NCI-H1105 (cell line): ENCODE measurements at places on chromosomes 5 and 9.

DNA sequence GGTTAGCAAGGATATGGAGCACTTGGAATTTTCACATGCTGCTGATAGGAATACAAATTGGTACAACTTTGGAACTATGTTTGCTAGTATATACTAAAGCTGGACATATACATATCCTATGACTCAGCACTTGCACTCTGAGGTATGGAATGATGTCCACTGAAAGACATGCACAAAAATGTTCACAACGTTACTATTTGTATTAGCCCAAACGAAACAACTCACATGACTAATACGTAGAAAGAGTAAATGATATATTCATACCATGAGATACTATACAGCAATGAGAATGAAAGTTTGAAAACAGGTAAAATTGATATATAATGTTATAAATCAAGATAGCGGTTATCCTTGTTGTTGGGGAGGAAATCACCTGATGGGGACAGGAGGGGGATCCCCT lies 45.5 kb upstream of the CDC42SE2 start:
- no peak for DNase-seq

DNA sequence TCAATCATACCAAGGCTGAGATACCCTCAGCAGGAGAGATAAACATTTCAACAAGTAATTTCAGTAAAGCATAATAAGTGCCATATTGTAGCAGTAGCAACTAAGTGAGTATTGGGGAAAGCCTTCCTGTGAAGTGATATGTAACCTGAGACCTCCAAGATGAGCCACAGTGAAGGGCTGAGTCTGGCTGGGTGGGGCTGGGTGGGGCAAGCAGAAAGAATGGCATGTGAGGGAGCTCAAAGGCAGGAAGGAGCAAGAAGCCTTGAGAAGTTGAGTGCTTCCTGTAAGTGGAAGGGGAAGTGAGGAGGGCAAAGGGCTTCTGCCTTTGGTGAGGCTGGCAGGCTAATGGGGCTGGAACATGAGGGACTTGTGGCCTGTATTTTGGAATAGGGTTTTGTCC lies 19.7 kb upstream of the ASTN2 start:
- no peak for DNase-seq

- no peak for DNase-seq
Measured at GRCh38 chr5:136109453-136110135, 23.1 kb upstream of the SMAD5 start.

GRCh38 chr5:133523013-133523658 lies 89.2 kb downstream of the FSTL4 start:
- no peak for DNase-seq

DNA sequence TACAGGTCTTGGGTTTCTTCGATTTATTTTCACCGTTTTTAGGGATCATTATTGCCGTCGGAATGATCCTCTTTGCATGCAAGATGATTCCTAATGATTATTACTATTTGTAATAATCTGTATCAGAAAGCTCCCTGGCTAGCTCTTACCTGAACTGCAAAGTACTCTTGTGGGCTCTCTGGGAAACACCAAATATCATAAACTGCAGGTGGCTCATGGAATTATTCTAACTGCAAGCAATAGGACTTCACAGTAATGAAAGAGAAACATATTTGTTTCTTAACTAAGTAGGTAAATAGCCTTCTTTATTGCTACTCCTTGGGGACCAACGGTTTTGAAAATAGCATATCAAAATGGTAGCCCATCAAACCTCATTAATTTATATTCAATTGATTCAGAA lies 219.4 kb downstream of the NFIB start:
- DNase-seq = no peak

- no peak for DNase-seq
Measured at GRCh38 chr9:126487856-126488255, 125.9 kb upstream of the LMX1B start.

DNA sequence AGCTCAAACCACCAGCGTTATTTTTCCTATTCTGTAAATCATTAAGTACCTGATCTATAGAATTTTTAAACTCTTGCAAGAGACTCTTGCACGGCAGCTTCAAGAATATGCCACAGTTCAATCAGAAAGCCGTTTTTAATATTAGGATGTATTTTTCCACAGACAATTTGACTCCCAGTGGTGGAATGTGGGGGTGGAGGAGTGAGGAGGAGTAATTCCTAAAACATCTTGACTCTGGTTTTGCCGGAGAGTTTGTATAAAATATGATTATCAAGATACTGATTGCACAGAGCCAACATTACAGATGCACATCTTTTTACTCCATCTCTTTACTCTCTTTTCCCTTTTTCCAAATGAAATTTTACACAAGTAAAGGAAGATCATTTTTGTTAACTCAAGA lies 288.3 kb downstream of the ENC1 start:
- DNase-seq = no peak

- DNase-seq = no peak
Measured at GRCh38 chr9:93674580-93675335, 98.4 kb downstream of the PHF2 start.

GRCh38 chr9:109310486-109310901 lies 10.4 kb downstream of the EPB41L4B start:
- no peak for DNase-seq

- DNase-seq = no peak
Measured at GRCh38 chr5:90803876-90804275, 245.3 kb downstream of the ADGRV1 start.

GRCh38 chr5:74232276-74232675 lies 408.3 kb downstream of the ENC1 start:
- no peak for DNase-seq

- DNase-seq = no peak
Measured at GRCh38 chr9:20579524-20580314, 42.6 kb downstream of the MLLT3 start.

- no peak for DNase-seq
Measured at GRCh38 chr9:136326061-136326760, 1.1 kb upstream of the GPSM1 start.

- peak; percentile 82 for DNase-seq
Measured at GRCh38 chr9:133888048-133888808, 103.9 kb downstream of the VAV2 start.

DNA sequence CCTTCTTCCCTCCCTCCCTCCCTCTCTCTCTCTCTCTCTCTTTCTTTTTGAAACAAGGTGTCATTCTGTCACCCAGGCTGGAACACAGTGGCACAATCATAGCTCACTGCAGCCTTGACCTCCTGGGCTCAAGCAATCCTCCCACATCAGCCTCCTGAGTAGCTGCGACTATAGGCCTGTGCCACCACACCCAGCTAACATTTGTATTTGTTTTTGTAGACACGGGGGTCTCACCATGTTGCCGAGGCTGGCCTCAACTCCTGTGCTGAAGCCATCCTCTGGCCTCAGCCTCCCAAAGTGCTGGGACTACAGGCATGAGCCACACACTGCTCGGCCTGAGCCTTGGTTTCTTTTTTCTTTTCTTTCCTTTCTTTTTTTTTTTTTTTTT lies 45.8 kb downstream of the PLPP7 start:
- DNase-seq = no peak

DNA sequence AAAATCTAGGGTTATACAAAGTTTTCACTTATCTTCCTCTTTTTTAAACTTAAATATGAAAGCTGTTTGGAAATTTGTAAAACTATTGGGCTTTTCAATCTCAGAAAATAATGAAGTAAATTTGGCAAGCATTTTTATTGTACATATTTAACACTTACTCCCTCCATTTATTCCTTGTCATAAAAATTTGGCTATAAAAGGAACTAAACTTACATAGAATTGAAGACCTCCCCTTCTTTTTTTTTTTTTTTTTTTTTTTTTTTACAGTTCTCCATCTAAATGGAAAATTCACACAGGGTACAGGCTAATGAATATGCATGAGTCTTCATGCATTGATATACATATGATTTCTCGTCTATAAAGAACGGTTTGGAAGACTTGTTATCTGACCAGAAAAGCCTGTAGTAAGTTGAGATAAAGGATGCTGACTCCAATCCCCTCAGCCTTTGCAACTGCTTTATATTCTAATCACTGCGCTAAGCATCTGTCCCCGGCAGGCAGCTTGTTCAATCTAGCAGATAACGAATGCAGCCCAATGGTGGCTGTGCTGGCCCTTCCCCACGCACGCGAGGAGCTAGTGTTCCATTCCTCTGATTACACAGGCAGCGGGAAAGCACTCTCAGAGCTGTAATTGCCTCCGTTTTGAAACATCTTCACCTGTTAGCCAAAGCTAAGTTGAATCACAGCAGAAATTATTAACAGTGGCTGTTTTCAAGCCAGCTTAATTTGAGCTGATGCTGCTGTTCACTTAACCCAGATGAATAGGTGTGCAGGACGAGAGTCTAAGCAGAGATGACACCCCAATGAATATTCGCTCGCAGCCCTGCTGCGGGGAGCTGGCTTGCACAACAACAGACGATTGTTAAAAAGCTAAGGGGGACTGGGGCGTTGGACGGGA lies 453.8 kb upstream of the ZNF608 start:
- no peak for DNase-seq

GRCh38 chr9:79598562-79599345 lies 27.0 kb downstream of the TLE4 start:
- no peak for DNase-seq

DNA sequence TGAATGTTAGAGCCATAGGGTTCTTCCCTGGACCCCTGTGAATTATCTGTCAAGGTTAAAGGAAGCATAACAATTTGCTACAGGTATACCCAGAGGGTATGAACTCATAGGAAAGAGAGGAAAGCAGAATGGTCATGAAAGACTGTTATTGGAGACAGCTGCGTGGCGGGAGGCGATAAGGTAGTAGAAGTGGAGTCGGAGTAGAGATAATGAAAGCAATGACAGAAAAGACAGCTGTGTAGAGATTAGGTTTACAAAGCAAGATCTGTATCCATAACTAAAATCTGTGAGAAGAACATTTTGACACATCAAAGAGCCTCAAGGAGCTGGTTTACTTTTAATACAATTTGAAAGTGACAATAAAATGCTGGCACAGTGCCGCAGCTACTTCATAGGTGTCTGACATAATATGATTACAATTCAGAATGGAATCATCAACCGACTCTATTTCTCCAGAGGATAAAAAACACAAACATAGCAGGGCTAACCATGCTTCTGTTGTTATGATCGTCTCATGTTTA lies 603.9 kb downstream of the CDH12 start:
- no peak for DNase-seq

DNA sequence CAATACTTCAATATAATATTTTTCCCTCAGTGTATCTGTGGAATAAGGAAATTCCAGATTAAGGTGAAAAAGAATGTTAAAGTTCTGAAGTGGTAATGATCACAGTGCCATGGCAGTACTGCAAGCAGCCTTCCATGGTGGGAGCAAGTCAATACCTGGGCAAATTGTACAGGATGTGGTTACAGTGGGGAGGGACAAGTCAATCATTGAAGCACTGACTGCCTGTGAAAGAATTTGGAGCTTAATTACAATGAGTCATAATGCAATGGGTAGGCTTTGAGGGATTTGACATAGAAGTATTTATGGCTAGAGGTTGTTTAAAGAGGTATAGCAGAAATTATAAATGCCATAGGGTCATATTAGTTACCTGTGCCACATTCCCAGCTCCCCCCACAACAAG lies 786.5 kb upstream of the ACO1 start:
- DNase-seq = no peak

DNA sequence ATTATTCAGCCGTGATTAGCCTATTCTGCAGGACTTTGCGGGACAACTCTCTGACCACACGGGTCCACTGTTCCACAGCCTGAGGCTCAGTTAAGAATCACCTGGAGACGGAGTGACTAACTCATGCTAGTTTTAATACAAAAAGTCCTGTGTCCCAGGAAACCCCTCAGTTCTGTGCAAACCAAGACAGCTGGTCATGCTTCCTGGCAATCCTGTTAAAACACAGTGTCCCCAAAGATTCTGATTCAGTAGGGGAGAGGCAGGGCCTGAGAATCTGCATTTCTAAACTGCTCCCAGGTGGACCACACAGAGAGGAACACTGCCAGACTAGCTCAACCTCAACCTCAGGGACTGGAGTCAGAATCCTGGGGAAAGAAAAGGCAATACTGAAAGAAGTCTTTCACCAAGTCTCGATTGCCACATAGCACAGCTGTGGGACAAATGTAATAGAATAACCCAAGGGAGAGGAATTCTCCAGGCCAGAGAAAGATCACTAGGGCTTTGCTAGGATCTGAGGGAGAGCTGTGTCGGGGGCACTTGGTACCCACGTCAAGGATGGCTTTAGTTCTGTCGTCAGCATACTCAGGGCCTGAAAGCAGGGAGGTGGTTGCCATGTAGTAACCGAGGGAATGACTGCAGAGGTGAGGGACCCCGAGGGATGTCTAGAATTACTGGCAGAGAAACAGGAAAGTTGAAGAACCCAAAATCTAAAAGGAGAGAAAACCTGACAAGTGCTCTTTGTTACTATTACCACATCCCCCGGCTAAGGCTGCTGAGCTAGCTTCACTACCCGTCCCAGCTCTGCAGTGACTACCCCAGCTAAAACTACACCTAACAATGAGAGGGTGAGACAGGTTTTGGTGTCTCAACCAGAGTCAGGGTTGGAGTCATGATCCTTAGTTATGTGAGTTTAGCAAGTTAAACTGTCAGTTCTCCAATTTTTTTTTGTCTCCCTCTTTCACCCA lies 8.6 kb downstream of the SUSD1 start:
- DNase-seq = no peak

DNA sequence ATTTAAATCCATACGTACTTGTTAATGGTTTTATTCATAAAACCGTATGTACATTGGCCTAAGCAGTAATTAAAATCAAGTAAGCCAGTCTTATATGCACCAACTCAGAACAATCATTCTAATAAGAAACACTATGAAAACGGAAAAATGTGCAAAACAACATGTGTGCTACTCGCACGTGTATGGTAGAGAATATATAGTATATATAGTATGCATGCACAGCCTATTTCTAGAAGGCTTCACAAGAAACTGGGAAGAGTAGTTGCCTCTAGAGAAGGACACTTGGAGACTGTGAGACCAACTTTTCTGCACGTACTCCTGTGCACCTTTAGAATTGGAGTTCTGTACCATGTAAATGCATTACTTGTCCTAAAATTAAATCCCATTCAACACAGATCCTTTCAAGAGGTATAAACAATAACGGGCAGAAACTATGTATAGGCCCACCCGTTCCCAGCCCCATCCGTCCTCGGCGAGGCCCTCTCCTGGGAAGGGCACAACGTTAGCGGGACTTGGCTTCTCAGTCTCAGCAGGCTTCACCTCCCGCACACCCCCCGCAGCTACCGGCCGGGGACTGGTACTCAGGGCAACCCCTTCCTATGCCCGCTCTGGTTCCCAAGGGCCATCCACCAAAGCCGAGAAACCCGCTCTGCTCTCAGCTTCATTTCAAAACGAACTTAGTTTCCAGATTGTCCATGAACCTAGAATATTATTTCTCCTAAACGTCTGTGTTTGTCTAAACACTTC lies 2.0 kb downstream of the CDC14B start:
- DNase-seq = no peak

- DNase-seq = peak; percentile 49
Measured at GRCh38 chr9:89750117-89750791, 145.4 kb downstream of the GADD45G start.

GRCh38 chr9:111050819-111051218 lies 12.5 kb upstream of the LPAR1 start:
- DNase-seq = no peak

- no peak for DNase-seq
Measured at GRCh38 chr9:80784647-80785046, 904.7 kb downstream of the TLE1 start.
